NCI-H1092 (cell line): ENCODE measurements at places on chromosomes 1 and 21.
A peak's percentile ranks its signal among the peaks of the same experiment; 100 is the strongest.

- no peak for DNase-seq
These were observed 77.3 kb downstream of the DRAM2 start for GRCh38 chr1:111062624-111063023.

GRCh38 chr1:37883671-37884070, 24.3 kb upstream of the MTF1 start:
- DNase-seq = no peak

DNA sequence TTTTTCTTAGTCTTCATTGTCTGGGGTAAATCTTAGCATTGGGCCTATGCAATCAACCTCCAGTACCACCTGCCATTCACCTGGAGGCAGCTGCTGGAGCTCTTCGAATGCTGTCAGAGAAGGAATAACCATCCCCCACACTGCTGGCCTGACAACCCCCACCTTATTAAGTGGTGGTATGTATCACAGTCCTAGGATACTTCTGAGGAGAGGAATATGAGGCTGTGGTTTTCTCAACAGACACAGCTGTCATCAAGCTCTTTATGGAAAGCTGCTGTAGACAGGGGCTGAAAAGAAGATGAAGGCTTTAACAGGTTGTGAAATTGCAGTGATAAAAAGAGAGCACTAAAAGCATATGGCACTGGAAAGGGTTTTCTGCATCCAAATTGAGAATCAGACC, 61.7 kb downstream of the TSEN15 start:
- no peak for DNase-seq

- DNase-seq = no peak
These were observed 450.6 kb upstream of the CAMK1G start for GRCh38 chr1:209132736-209133467.

- no peak for DNase-seq
These were observed 108.0 kb downstream of the CRYAA start for GRCh38 chr21:43276811-43277210.

DNA sequence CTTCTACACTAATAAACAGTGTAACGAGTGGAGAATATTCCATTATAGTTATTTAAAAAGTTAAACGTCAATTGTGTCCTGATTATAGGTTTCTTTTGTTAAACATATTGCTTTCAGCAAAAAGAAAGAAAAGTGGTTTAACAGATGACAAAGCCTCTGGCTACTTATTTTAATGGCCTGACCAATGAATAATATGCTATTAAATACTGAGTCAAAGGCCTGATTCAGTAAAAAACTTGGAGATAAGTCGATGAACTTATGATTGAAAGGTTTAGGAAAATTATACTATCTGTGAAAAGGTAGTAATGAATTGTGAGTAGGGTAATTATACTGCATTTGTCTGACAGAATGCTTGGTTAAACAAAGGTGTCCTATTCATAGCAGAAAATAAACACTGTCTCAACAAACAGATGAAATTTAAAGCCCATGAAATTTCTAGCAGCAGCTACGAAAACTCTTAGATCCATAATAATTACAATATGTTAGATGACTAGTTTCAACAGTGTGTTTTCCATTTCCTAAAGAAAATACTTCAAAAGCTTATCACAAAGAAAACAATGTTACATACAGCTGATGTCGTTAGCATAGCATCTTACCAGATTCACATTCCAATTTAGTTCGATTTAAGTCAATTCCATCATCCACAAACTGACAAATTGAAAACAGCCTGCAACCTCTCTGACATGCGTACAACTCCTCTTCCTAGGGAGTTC, 6.2 kb downstream of the TMEM59 start:
- no peak for DNase-seq

DNA sequence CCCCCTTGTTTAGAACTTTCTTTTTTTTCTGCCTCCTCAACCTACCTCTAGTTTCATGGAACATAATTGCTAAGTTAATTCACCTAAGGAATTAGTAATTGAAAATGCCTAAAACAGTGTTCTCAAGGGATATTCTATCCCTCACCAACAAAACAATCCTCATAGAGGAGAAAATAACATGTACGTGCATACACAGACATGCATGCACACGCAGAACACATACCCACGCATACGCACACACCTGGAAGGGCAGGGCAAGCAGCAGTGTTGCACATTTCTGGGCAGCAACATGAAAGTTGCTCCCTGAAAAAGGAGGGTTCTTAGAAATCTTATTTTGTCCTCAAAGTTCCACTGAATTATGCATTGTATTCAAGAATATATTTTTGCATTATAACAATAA, 76.6 kb downstream of the HHAT start:
- no peak for DNase-seq

- DNase-seq = no peak
These were observed 41.7 kb downstream of the CD55 start for GRCh38 chr1:207362962-207363860.

DNA sequence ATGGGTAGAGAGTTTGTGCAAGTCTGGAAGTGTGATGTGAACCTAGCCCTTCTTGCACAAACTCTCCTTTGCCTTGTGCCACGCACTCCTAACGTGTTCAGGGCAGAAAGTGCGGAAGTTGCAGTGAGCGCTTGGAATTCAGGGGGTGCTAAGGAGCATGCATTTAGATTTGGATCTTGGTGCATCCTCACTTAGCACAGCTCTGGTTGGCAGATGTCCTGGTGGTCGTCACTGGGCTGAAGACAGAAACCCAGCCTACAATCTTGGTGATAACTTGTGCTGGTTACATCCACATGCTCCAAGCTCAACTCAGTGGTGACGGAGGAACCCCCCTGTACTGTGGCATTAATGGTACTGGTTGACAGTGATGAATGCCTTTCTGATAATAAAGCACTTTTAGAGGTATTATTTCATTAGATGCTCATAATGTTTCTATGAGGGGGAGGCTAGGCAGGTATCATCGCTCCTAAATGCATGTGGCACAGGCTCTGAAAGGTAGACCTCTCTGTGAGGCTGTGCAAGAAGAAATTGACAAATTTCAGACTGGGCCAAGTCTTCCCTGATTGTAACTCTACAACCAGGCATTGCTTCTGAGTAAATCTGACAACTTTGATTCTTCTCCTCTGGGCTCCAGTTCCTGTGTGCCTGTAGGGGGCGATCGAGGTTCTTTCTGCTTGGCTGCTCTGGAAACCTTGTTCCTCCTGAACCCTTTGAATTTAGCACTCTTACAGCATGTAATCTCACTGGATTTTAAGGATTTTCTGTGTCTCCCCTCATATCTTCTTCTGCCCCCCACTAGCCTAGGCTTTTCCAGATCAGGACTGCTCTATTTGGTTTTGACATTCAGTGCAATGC, 40.6 kb downstream of the MAPKAPK2 start:
- DNase-seq = no peak

GRCh38 chr1:103854279-103854678, 104.6 kb downstream of the AMY1C start:
- no peak for DNase-seq

DNA sequence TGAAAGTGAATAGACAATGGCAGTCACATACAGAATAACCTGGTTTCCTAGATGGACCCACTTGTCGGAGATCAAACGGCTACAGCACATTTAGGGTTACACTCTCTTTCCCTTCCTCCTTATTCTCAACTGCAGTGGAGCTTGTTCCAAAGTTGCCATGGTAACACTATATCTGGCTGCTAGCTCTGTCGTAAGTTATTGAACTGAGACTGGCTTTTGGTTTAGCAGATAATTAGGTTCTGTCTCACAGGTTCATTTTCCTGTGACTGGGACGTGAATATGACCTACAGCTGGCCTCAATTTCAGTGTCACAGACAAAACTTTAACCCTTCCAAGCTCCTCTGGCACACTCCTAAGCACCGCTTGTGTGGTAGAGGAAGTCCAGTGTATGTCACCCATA, 875.8 kb downstream of the USP25 start:
- no peak for DNase-seq

DNA sequence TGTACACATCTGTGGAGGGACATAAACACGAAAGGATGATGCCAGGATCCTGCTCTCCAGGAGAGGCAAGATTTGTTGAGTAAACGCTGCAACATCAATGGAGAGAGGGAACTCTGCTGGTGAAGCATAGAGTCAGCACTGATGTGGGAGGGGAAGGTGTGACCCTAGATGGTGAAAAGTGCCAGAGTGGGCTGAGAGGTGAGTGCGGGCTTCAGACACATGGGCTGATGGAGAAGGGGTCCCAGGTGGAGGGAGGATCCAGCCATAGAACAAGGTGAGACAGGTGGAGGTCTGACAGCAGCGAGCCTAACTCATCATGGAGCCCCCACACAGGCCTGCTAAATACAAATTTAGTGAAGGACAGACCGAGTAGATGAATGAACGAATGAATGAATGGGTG, 9.7 kb downstream of the RD3 start:
- DNase-seq = no peak

DNA sequence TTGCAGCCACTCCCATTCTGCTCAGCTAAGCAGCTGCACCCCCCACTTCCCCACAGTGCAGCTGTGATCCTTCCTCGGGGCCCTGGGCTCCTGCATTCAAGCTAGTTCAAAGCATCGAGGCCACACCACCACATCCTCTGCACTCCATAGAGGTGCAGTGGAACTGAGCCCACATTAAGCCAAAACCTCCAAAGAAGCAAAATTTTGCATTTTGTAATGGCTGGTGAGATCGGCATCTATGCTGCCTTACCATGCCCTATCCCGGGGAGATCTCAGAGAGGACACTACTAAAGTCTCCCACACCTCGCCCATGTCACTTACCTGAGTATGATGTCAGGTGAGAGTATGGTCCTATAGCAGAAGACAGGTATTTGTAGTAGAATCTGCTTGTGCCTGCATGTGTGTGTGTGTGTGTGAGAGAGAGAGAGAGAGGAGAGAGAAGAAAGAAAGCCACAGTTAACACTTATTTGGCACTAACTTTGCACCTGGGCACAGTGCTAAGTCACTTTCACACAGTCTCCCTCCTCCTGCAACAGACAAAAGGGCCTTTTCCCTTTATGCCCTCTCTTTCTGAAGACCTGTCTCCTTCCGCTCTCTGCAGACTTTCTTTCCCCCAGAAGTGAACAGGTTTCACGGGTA, 89.8 kb downstream of the KIF14 start:
- no peak for DNase-seq

GRCh38 chr1:6116137-6116536, 64.0 kb downstream of the CHD5 start:
- DNase-seq = no peak

- no peak for DNase-seq
These were observed 46.7 kb downstream of the GALNT2 start for GRCh38 chr1:230113593-230114236.

GRCh38 chr1:19613171-19613703, 30.9 kb upstream of the NBL1 start:
- DNase-seq = no peak

DNA sequence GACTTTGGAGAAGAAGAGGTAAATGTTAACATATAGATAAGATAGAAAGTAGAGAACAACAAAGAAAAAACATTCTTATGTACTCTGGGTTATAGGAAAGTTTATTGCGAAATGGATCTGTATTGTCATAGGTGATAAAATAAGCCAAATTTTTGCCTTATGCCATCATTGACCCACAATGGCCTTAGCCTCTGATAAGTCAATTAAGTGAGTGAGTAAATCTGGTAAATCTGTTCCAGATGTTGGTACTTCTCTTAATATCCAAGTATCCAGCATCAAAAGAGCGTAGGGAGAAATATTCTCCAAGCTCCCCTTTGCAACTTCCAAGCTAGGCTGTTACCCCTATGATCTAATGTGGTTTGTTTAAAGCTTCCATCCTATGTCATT, 38.3 kb upstream of the CLCA4 start:
- DNase-seq = no peak

- no peak for DNase-seq
These were observed 53.7 kb upstream of the ZNF326 start for GRCh38 chr1:89941110-89941766.

GRCh38 chr1:161763522-161764098, 2.5 kb upstream of the ATF6 start:
- DNase-seq = no peak

- no peak for DNase-seq
These were observed 65.0 kb downstream of the KIRREL1 start for GRCh38 chr1:158058237-158058985.

GRCh38 chr1:228305721-228306152, 97.9 kb downstream of the OBSCN start:
- no peak for DNase-seq

- DNase-seq = no peak
These were observed 12.0 kb downstream of the MIIP start for GRCh38 chr1:12031039-12031980.

DNA sequence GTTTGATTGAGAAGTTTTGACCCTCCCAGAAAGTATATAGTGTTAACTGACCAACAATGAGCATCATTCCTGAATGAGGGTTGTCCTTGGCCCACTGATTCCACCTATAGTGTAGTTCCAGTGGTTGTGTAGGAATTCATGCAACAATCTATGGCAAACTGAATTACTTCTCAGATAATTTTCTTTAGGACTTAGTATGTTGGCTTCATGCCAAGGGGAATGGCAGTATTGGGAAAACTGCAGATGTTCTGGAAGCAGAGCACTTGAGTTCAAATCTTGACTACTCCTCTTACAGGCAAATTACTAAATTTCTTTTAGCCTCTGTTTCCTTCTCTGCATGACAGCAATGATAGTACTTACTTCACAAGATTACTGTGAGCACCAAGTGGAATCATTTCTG, 65.8 kb downstream of the LRIG2 start:
- no peak for DNase-seq

DNA sequence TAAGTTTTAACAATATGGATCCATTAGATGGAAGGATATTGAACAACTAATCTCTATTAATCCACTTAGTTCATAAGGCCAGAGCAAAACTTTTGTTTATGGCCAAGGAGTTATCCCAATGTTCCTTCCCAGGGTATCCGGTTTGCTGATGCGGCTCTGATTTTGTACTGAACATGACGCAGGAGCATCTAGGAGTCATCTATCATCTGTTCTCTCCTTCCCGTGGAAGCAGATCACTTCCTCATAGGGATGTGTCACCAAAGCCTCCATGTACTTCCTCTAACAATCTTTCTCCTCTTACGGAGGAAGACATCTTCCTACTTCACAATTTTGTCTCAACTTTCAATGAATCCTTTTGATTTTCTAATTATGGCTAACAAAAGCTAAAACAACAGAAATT, 206.6 kb downstream of the APP start:
- no peak for DNase-seq

DNA sequence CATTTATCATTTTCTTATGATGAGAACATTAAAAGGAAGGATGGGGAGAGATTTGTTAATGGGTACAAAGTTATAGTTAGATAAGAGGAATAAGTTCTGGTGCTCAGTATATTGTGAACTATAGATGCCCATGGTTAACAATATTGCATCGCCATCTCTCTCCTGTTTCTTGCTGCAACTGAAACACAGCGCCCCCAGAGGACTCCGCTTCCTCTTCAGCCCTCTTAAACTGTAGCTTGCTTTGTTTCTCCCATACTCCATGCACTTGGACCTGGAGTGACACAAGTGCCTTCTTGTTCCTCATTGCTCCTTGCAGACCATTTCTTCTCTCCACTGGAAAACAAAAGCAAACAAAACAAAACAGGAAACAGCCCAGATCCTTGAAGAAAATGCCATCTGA, 70.1 kb upstream of the NTPCR start:
- DNase-seq = no peak

- DNase-seq = peak; percentile 18
These were observed at the start of gene AGPAT3 for GRCh38 chr21:43864962-43865539. AGPAT3 (plus strand) TSS chr21:43865223; CDS start chr21:43959682, 94,459 bp downstream.
